Fibroblast of gingiva (primary cell): ENCODE measurements at places on chromosomes 12 and 14.

DNA sequence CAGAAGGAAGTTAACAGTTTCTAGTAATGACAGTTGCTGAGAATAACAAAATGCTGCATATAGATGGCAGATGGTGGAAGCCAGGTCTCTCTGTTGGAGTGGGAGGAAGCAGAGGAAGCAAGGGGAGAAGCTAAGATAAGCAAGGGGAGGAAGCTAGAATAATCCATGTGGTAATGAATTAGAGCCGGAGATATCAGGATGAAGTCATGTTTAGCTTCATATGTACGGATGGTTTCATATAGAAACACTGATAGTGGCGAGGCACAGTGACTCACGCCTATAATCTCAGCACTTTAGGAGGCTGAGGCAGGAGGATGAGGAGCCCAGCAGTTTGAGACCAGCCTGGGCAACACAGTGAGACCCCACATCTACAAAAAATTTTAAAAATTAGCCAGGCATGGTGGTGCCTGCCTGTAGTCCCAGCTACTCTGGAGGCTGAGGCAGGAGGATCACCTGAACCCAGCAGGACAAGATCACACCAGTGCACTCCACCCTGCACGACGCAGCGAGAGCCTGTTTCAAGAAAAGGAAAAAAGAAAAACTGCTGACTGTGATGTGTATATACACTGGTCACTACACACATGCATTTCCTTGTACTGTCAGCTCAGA lies 49.2 kb downstream of the ANAPC7 start:
- DNase-seq: no peak

DNA sequence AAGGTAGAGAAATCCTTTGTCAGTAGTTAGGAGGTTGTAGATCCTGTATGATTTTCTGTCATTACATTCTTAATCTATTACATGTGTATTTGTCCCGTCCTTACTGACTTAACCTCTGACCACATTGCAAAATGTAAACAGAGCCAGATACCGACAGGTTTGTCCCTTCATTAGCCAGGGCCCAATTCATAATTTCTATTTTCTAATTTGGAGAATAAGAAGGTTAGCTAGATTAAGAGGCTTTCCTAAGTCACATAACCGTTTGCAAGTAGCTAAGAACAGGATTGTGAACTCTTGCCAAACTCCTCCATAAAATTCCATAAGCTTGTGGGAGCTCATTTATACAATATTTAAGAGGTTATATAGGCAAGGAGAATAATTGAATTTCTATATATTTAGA lies 352.6 kb downstream of the RAD51B start:
- DNase-seq: no peak

GRCh38 chr14:86203843-86204242 lies 673.9 kb downstream of the FLRT2 start:
- no peak for DNase-seq

DNA sequence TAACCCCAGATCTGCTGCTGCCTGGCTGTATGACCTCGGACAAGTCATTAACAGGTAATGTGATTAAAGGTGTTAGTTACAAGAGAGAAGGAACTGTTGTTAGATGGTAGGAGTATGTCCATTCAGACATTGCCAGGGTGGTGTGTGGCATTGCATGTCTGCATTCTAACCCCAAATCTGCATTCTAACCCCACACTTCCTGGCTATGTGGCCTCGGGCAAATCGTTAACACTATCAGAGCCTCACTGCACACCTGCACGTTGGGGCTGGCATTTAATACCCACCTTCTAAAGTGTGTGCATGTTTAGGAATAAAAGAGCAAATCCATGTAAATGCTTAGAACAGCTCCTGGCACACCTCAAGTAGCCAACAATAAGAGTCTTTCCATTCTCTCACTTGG lies 46.4 kb downstream of the CHST11 start:
- no peak for DNase-seq

- no peak for DNase-seq
These were observed 5.5 kb downstream of the LRCOL1 start for GRCh38 chr12:132604668-132605441.

DNA sequence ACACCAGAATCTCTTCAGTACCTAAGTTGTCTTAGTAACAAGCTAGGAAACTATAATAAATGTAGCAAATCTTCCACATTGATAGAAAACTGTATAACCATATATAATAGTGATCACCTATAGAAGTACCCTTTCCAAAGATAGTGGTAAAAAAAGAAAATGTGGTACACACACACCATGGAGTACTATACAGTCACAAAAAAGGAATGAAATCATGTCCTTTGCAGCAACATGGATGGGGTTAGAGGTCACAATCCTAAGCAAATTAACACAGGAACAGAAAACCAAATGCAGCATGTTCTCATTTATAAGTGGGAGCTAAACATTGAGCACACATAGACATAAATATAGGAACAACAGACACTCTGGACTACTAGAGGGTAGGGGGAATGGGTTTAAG lies 90.5 kb downstream of the SLC25A21 start:
- no peak for DNase-seq

GRCh38 chr14:75084513-75084912 lies 15.1 kb downstream of the ZC2HC1C start:
- no peak for DNase-seq

DNA sequence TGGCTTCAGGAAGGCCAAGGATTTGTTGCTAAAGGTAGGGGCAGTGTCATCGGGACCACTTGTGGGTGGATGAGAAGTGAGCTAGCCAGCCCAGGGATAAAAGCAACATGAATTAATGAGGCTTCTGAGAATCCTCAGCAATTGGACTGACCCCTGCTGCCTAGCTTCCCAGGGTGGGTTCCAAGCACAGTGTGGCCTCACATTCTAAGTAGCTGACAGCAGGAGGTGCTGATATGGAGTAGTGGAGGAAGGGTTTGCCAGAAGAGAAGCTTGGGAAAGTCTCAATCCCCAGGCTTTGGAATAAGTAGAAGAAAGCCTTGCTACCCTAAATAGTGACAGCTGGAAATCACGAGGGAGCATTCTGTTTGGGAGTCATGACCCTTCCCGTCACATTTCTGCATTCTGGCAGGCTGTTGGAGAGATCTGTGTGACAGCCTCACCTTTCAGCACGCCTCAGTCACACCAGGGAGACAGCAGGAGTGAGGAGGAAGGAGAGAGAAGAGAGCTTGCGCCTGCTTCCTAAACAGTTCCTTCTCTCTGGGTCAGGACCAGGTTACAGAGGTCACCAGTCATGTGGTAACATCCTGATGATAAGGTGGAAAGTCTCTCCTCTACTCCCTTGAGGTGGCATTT lies 31.2 kb downstream of the DACT1 start:
- no peak for DNase-seq

DNA sequence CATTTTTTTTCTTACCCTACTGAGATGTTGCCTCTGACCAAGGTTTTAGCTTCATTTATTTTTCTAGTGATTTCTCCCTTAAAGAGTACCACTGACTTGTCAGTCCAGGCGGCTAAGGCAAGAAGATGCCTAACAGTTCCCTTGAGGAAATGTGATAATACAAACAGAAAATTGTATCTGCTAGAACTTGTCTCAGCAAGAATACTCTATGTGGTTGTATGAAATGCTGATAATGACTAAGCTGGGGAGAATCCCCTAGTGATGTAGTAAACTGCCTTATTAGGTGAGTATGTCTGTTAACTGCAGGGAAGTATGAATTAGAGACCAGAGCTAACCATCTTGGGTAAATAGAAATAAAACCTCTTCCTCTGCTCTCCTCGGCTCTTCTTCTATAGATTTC lies 6.7 kb downstream of the C12orf54 start:
- no peak for DNase-seq

- DNase-seq: peak; percentile 49
These were observed 4.8 kb upstream of the LMNTD1 start for GRCh38 chr12:25557830-25558436.

DNA sequence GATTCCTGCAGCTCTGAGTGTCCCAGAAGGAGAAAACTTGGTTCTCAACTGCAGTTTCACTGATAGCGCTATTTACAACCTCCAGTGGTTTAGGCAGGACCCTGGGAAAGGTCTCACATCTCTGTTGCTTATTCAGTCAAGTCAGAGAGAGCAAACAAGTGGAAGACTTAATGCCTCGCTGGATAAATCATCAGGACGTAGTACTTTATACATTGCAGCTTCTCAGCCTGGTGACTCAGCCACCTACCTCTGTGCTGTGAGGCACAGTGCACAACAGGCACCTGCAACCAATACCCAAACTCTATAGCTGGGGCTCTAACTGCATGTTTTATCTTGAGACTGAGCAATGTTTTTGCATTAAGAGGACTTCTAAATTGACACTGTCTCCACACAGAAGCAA lies 379.2 kb upstream of the OR4E1 start:
- no peak for DNase-seq

- DNase-seq: no peak
These were observed 218.4 kb downstream of the BCAT1 start for GRCh38 chr12:24730489-24730896.

- peak; percentile 13 for DNase-seq
These were observed 29.8 kb upstream of the DACT1 start for GRCh38 chr14:58607952-58608317.

DNA sequence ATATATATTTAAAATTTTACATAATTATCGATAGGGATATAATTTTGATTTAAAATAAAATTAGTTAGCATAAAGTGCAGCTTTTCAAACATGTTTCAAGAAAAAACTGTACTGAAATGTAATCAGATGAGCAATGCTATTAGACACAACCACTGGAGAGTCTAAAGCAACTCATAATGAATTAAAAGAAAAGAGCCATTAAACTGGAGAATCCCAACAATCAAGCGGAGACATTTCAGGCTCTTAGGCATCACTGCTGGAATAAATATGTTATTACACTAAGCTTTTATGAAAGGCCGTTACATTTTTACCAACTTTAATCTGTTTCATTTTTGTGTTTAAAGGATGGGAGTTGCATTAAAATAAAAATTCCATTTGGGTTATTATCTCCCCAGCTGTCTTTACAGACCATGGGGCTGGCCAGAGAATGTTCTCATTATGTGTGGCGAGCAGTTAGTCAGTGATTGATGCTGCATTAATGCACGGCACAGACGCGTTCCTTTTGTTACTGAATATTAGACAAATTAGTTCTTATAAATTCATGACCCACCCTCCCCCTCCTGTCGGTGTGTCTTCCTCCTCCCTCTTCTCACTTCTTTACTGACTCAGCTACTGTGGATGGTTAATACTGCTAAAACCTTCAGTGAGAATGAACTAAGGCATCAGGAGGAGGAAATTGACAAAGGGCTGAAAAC lies 156.8 kb downstream of the PDZRN4 start:
- no peak for DNase-seq

DNA sequence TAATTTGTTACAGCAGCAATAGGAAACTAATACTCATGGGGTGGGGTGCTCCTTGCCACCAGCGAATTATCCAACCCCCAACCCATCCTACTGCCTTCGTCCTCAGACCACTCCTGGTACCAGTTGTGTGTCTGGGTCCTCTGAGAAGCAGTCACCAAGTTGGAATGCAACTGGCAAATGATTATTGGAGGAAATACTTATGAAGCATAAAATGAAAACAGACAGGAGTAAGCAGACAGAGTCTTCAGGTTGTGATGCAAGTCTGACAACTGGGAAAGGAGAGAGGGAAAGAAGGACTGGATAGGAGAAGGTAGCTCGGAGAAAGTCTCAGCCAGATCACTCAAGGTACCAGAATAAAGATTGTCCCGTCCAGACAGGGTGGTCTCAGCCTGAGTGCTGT lies 181.1 kb upstream of the ARID2 start:
- DNase-seq: no peak

- peak; percentile 81 for DNase-seq
These were observed 59.3 kb upstream of the BDKRB2 start for GRCh38 chr14:96145116-96145864.

- DNase-seq: no peak
These were observed 238.5 kb upstream of the NAV3 start for GRCh38 chr12:77591959-77592743.

GRCh38 chr12:109789526-109790048 lies 43.6 kb downstream of the TRPV4 start:
- DNase-seq: no peak

DNA sequence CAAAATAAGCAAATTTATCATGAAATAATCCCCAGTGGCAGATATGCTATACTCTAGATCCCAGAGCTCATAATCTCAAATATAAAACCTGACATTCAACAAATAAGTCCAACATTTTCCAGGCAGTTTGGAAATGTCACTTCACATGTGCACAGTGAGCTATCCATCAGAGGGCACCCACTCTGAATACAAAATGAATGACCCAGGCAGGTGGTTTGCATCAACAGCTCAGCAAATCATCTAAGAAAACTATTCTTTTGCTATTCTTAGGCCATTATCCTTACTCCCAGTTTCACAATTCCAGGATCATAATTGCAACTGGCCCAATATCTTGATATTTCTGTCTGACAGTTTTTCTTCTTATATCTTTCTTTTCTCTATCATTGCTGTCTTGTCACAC lies 38.5 kb downstream of the TRIM9 start:
- DNase-seq: no peak
